ENCODE measurements at places on chromosomes 12 and 14. TPM values are rescaled to one million over a fixed set of nuclear protein-coding genes. Genes with fewer than 3 reads are reported as not detected.
A peak's percentile ranks its signal among the peaks of the same experiment; 100 is the strongest.

- DNase-seq = no peak
Measured at GRCh38 chr12:6237830-6238229, 37.6 kb downstream of the CD9 start.

- DNase-seq = no peak
Measured at GRCh38 chr14:88209273-88209672, 113.8 kb downstream of the KCNK10 start.

DNA sequence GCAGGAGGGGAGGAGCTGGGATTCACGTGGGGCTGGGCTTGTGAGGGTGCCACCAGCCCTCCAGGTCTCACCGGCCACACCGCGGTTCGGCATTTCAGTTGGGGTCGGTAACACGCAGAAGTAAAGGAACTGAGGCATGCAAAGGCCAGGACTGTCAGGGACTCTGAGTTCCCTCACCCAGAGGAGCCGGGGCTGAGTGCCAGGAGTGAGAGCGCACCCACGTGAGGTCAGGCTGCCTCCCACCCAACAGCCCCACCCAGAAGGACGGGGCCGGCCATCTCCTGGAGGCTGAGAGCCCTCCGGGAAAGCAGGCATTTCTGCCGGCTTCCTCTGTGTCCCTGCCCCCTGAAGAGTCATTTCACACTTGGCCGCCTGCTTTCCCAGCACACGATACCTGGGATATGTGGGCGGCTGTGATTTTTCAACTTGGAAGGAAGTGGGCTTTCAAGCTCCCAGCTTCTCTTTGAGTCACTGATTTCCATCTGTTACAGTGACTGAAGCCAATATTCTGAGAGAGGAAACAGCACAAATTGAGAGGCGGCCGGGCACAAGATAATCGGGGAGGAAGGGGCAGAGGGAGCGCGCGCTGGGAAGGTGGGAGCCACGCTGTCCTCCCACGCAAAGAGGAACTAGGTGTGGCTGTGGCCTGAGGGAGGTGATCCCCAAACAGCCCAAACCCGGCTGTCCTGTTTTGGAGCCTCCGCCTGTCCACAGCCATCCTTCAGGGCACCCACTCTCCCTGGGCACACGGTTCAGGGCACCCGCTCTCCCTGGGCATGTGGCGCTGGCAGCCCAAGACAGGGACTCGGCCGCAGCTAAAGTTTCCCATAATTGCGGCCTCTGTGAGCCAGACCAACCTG, 19.0 kb downstream of the GALNT9 start:
- DNase-seq = no peak

DNA sequence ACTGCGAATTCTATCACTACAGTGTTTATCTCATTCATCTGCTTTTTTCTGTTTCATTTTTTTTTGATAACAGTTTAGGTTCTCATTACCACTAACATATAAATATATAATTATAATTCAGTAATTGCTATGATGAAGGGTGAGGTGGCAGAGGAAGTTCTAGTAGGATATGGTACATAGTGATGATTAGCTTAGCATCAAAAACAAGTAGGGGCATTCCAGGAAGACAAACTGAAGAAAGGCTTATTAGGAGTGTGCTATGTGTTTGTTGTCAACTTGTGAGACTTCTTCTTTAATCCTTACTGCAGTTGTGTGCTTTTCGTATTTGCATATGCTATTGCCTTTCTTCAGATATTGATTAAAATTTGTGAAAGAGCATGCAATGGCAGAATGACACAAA, 20.6 kb downstream of the FUT8 start:
- DNase-seq = no peak

DNA sequence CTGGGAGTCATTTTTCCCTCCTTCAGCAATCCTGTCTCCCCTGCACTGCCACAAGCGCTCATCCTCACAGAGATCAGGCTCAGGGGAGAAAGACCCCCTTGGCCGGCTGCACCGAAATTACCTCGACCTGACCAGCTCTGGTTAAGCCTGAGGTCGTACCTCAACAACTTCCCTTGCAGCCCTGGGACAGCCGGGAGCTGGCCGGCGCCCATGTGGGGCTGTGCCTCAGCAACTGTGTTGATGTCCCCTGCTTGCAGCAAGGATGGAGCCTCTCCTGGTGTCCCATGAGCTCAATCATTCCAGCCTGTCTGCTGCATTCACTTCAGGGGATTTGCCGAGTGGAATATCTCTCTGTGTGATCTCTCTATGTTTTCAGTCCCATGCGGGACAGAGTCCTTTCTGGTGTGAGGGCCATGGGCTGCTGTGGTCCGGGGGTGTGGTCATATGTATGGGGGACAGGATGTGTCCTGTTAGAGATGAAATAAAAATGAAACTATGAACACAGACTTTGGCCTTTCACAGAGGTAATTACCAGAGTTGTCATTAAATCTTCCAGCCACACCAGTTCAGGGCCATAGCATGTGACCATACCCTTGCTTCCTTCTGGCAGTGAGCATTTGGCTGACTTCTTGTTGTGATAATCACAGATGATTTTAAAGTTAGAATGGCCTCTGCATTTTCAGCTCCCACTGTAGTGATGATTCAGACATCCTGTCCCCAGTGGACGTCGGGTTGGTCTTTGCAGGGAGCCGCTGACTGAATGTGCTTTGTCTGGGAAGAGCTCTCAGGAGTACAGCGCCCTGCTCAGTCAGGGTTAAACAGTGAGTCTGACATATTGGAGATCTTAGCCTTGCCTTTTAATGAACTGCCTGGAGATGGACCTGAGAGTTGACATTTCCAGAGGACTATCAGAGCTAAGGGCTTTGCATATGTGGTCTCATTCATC, 405.9 kb downstream of the AACS start:
- no peak for DNase-seq

GRCh38 chr14:94601884-94602391, 10.3 kb upstream of the SERPINA3 start:
- peak; percentile 77 for DNase-seq

DNA sequence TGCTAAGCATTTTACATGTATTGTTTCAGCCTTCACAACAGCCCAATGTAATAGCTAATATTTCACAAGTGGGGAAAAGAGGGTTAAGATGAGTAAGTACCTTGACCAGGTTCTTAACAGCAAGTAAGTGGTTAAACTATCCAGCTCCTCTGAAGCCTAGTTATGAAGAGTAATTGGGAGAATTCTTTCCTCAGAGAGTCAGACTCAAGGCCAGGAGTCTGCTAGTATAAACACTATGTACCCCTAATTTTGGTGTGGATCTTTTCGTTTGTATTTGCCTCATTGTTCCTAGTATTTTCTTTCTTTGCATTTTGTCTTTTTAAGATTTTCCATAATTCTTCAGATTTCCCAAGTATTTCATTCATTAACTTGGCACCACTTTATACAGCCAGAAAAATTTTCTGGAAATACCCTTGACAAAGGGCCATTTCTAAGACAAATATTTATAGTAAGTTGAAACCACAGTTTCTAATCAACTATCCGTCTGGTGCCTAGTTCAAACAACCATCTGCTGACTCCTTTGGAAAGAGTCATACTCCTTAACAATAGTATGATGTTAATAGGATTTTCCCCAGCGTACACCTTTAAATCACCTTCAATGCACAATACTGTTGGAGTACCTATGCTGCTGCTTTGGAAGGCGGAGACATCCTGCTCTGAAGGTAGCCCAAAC, 81.2 kb downstream of the SCAF11 start:
- DNase-seq = no peak

SLC5A8 gene
- total RNA-seq = not detected
